Testis (tissue), 5 donors: ENCODE measurements at places on chromosomes 1 and 21. TPM values are rescaled to one million over a fixed set of nuclear protein-coding genes. Genes with fewer than 3 reads are reported as not detected.
A peak's percentile ranks its signal among the peaks of the same experiment; 100 is the strongest.

The BMP8B gene
- total RNA-seq = 5.6 TPM

The TTC39A gene
- 121 TPM for total RNA-seq

The NKAIN1 gene
- total RNA-seq = 1.4 TPM

The FCGR3A gene
- 2.0 TPM for total RNA-seq

The NBPF1 gene
- 75.6 TPM for total RNA-seq

The SOD1 gene
- 170 TPM for total RNA-seq

The SLC6A9 gene
- total RNA-seq = 1.7 TPM

GRCh38 chr1:999725-1000356 lies at the start of gene HES4:
Gene HES4 (minus strand): TSS chr1:1000097. CDS start chr1:999973, 124 bp downstream.
- H3K27ac ChIP-seq = peak within 1 kb of the TSS; percentile 87
- peak within 1 kb of the TSS; percentile 64 for H3K4me3 ChIP-seq
- no peaks in the 10 kb centered on the region for H3K36me3 ChIP-seq
- peaks cover 12% of the 10 kb centered on the region for H3K4me1 ChIP-seq
- DNase-seq = peak; percentile 90

DNA sequence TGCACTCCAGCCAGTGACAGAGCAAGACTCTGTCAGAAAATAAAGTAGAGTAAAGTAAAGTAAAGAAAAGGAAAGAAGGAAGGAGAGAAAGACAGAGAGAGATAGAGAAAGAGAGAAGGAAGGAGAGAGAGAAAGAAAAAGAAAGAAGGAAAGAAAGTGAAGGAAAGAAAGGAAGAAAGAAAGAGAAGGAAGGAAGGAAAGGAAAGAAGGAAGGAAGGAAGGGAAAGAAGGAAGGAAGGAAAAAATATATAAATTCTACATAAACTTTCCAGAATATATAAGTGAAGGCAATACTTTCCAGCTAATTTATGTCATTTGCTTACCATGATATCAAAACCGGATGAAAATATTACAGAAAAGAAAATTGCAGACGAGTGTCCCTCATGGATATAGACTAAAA lies 71.7 kb upstream of the GPR52 start:
- no peaks in the 10 kb centered on the region for H3K27me3 ChIP-seq
- no peak for DNase-seq
- H3K4me1 ChIP-seq = no peaks in the 10 kb centered on the region
- no peak overlapping the region for H3K27ac ChIP-seq
- H3K36me3 ChIP-seq = no peaks in the 10 kb centered on the region

GRCh38 chr1:205575294-205575885 lies 56.4 kb downstream of the ELK4 start:
- H3K36me3 ChIP-seq = no peaks in the 10 kb centered on the region
- no peak for DNase-seq
- no peaks in the 10 kb centered on the region for H3K4me1 ChIP-seq
- no peak overlapping the region for H3K27ac ChIP-seq
- H3K4me3 ChIP-seq = no peak overlapping the region

DNA sequence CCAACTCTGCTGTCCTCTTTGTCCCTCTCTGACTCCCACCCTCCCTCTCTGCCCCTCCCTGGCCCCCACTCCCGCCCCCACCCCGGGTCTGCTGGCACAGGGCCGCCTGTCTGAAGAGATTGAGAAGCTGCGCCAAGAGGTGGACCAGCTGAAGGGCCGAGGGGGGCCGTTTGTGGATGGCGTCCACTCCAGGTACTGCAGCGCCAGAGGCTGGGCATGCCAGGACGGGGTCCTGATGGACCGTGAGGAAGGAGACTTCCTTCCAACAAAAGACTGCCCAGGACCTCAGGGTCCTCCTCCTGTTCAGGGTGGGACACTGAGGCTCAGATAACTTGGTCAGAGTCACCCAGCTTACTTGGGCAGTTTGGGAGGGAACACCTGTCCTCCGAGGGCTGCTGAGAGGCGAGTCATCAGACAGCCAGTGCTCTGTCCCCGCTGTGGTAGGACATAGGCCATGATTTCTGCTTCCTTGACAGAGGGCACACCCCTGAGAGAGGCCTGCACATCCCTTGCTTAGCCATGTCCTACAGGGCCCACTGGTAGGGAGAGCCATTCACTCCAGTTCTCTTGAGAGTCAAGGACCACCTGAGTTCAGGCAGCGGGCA lies 23.4 kb downstream of the PPFIA4 start:
- no peaks in the 10 kb centered on the region for H3K36me3 ChIP-seq
- peaks cover 8% of the 10 kb centered on the region for H3K4me1 ChIP-seq
- no peak for DNase-seq
- H3K27me3 ChIP-seq = no peaks in the 10 kb centered on the region
- H3K4me3 ChIP-seq = no peak overlapping the region

GRCh38 chr1:100927276-100927675 lies 31.4 kb downstream of the SLC30A7 start:
- no peak overlapping the region for H3K27ac ChIP-seq
- H3K4me1 ChIP-seq = no peaks in the 10 kb centered on the region
- no peaks in the 10 kb centered on the region for H3K36me3 ChIP-seq
- no peaks in the 10 kb centered on the region for H3K27me3 ChIP-seq
- no peak for DNase-seq
- H3K4me3 ChIP-seq = no peak overlapping the region
